WERI-Rb-1 (cell line): ENCODE measurements at places on chromosomes 5 and 9.

DNA sequence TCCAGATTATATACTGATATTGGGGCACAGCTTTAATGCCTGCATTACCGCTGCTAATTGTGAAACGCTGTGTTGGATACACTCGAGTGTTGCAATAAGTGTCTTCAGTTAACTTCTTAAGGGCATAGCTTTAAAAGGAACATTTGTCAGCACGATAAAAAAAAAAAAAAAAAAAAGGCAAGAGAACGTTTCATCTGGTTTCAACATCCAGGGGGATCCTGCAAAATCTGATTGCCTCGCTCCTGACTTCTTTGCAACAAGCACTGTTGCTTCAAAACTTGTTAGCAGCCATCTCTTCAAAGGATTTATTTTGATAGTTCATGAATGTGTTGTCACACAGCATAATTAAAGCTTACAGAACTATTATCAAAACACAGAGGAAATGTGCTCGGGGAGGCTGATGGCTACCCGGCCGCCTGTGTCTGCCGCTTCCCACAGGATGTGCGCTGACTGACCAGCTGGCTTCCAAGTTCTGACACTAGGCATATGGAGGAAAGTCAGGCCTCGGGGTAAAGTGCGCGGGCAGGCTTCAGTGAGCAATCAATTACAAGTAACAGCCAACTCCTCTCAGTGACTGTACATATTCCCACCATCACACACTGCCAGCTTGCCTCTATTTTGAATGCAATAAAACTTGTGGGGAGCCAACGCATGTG lies 77.7 kb downstream of the EBF1 start:
- DNase-seq = peak; percentile 72

DNA sequence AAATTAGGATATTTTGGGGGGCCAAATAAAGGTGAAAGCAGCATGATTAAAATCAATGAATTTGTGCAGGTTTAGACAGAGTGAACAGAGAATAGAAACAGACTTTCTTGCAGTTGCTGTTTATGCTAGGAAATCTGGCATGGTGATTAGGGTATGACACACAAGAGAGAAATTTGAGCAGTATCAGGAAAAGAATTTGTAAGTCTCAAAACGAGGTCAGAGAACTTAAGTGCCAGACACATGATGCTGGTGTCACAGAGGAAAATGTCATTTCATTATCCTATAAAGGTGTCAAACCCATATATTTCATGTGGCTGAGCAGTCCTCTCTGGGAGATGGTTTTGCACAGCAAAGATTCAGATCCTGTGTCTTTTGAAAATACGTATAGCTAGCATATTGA lies 15.7 kb downstream of the LVRN start:
- DNase-seq = no peak

DNA sequence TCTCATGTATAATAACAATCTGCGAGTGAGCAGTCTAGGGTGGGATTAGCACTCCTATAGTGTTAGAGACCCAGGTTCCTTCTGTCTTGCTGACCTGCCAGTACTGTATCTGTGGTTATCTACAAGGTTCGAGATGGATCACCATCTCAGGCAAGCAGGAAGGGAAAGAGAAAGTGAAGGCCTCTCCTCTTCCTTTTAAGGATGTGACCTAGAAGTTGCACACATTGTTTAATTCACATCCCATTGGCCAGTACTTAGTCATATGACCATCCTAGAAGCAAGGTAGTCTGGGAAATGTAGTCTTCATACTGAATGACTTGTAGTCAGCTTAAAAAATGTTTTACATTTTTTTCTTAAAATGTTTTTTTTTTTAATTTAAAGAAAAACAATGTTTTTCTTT lies 168.6 kb downstream of the CARTPT start:
- no peak for DNase-seq

- DNase-seq = peak; percentile 27
Observed at GRCh38 chr9:5626727-5627634, 1.9 kb upstream of the RIC1 start.

DNA sequence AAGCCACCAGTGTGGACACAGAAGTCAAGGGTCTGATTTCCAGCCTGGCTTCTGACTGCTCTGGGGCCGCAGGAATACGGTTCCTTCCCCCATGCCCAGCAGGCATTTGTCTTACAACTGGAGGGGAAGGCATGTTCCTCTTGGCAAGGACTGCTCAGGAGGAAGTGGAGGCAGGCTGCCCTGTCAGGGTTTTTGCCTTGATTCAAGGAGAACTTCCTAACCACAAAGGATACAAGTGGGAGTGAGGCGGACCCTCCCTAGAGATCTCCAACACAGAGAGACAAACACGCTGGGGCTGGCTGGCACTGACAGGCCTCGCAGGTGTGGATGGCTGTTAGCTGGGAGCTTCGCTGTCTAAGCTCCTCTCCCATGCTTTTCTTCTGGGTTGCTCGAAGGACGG lies 19.1 kb downstream of the TGFBI start:
- no peak for DNase-seq

- DNase-seq = no peak
Observed at GRCh38 chr5:108264533-108264932, 117.4 kb downstream of the FBXL17 start.

DNA sequence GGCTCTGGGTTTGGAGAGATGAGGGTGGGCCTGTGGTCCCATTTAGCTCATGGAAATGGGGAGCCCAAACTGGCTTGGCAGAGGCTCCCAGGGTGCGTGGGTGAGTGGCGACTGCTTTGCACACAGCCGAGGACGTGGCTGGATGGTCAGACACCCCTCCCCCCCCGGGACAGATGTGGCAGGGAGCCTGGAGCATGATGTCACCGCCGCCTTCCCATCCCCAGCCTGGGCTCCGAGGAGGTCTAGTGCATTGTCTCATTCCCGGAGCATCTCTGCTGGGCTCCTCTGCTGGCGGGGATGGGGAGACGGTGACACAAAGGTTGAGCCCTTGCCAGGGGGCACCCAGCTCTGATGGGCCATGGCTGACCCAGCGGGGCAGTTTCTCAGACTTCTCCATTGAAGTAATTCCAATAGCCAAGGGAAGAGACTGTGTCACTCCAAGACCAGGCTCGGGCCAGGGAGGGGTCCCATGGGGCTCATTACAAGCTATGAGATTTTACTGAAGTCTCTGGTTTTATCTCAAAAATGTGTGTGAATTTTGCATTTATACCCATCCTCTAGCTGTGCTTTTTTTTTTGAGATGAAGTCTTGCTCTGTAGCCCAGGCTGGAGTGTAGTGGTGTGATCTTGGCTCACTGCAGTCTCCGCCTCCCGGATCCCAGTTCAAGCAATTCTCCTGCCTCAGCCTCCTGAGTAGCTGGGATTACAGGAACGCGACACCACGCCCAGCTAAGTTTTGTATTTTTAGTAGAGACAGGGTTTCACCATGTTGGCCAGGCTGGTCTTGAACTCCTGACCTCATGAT lies 36.1 kb downstream of the HMCN2 start:
- DNase-seq = no peak

DNA sequence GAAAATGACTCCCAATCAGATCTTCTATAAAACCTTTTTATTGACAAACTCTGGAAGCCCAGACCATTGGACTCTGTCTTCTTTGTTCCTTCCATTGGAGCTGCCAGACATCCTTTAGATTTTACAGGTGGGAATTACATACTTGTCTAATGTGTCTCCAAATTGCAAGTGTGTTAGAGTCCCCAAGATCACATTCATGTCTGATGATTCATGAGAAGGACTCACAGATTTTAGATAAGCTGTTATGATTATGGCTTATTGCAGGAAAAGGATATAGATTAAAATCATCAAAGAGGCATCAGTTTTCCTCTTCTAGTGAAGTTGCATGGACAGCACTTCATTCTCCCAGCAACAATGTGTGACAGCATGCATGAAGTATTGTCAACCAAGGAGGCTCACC lies 70.4 kb downstream of the MUSK start:
- DNase-seq = no peak

DNA sequence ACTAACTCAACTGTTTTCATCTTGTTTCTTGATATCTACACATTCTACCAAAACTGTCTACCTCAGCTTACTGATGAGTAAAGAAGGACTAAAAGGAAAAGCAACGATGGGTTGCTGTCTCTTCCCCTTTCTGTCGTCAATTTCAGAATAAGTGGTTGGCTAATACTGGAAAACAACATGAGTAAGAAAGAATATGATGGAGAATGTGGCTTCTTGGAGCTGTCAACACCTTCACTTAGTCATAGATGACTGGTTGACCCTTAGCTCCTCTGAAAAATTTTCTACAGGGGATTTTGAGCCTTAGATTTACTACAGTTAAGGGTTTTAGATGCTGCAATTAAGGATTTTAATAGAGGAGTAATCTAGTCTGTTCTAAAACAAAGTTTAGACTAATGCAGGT lies 797.9 kb downstream of the TLE4 start:
- DNase-seq = no peak

- DNase-seq = peak; percentile 38
Observed at GRCh38 chr9:97470076-97470475, 31.4 kb upstream of the TMOD1 start.

DNA sequence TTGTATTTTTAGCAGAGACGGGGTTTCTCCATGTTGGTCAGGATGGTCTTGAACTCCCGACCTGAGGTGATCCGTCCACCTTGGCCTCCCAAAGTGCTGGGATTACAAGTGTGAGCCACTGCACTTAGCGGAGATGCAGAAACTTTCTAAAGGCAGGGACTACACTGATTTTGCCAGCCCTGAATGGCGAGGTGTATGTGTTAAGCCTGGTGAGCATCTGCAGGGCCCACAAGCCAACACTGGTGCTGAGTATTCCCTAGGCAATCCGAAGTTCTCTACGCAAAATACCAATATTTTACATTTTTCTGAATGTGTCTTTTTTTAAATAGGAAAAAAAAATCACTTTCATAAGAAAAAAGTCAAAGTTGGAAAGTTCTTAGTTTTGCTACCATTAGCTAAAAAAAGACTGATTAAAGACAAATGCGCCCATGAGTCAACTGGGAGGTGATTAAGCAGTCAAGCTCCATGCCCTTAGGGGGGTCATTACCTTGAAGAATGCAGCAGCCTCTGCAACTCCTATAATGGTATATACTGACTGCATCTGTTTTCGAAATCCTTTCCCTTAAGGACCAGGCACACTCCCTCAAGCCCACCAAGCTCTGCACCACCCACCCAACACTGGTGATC lies 502.8 kb downstream of the BNC2 start:
- no peak for DNase-seq

GRCh38 chr9:34437006-34437925 lies 21.1 kb downstream of the FAM219A start:
- peak; percentile 81 for DNase-seq
